Epithelial cell of proximal tubule (primary cell): ENCODE measurements at places on chromosomes 4 and X. TPM values are rescaled to one million over a fixed set of nuclear protein-coding genes. Genes with fewer than 3 reads are reported as not detected.

- DNase-seq: no peak
Measured at GRCh38 chr4:123018396-123018775, 96.0 kb upstream of the NUDT6 start.

GRCh38 chr4:25889589-25890503, 24.2 kb upstream of the SMIM20 start:
- DNase-seq: no peak

The GPRASP2 gene
- 5.9 and 6.8 TPM in 2 replicates for total RNA-seq

DNA sequence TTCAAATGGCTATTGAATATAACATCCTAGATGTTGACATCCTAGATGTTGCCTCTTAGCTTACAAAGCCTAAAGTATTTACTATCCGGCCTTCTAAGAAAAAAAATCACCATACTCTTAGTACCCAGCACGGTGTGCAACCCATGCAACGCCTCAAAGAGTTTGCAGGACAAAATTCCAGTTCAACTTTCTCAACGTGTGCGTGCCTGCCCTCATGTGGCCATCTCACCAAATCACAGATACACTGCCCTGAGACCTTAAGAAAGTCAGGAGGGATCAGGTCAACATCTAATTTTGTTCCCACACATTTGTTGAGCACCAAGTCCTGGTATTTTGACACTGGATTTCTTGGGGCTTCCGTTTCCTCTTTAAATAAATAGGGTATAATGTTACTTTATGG, 68.3 kb downstream of the CRMP1 start:
- DNase-seq: no peak

- DNase-seq: no peak
Measured at GRCh38 chr4:572594-572993, 3.5 kb downstream of the TMEM271 start.

GRCh38 chrX:11585174-11585573, 80.5 kb downstream of the ARHGAP6 start:
- DNase-seq: no peak

DNA sequence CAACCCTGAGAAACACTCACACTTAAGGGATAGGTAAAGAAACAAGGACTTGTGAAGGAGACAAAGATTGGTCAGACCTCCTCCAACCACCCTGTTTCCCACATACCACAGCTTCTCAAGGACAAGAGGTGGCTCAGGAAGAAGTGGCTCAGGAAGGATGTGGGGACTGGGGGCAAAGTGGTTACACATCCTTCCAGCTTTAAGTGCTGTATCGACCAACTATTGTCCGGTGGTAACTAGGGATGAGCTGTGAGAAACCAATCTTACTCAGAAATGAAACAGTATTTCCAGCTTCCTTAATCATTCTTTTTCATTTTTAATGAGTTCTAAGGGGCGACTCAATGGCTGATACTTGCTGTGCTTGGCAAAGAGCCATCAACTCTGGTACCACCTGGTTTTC, 8.5 kb upstream of the LHFPL1 start:
- DNase-seq: no peak

DNA sequence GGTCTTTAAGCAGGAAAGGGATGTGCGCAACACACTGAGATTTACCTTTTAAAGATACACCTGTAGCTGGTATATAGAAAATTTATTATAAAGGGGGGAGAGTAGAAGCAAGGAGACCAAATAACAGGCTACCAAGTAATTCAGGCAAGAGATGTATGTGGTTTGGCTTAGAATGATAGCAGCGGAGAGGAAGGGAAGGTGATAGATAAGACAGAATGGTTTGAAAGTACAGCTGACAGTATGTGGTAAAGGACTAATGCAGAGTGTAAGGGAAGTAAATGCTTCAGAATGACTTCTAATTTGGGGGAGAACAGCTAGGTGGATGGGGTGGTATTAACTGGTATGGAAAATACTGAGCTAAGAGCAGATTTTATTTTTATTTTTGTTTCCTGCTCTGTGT, 308.9 kb downstream of the ANTXR2 start:
- DNase-seq: no peak

- no peak for DNase-seq
Measured at GRCh38 chrX:102067966-102068723, 57.3 kb upstream of the TCEAL2 start.

- no peak for DNase-seq
Measured at GRCh38 chrX:37872303-37872655, 24.9 kb upstream of the DYNLT3 start.

The ADAMTS3 gene
- total RNA-seq: 4.6 and 4.7 TPM in 2 replicates

DNA sequence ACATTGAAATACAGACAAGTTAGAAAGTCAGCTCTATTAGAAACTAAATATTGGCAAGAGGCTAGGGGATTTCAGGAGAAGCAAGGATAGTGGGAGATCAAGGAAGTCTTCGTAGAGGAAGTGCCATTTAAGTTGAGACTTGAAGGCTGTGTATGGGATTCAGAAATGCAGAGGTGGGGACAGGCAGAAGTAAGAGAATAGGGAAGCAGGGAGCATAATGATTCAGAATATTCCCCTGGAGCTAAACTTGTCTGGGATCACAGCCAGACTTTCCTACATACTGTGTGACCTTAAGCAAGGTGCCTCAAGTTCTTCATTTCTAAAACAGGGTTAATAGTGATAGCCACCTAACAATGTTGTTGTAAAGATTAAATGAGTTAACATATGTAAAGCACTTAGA, 108.8 kb downstream of the DDIT4L start:
- DNase-seq: no peak

- no peak for DNase-seq
Measured at GRCh38 chrX:137562096-137562495, 3.8 kb upstream of the ZIC3 start.
